Muscle of leg (tissue), 16 donors: ENCODE measurements at places on chromosomes 11 and 22. TPM values are rescaled to one million over a fixed set of nuclear protein-coding genes. Genes with fewer than 3 reads are reported as not detected.
A peak's percentile ranks its signal among the peaks of the same experiment; 100 is the strongest.

Gene MAPK1
- total RNA-seq = 92.8 TPM

- DNase-seq = no peak
Observed at GRCh38 chr22:48501231-48501750, 1326.4 kb downstream of the BRD1 start.

DNA sequence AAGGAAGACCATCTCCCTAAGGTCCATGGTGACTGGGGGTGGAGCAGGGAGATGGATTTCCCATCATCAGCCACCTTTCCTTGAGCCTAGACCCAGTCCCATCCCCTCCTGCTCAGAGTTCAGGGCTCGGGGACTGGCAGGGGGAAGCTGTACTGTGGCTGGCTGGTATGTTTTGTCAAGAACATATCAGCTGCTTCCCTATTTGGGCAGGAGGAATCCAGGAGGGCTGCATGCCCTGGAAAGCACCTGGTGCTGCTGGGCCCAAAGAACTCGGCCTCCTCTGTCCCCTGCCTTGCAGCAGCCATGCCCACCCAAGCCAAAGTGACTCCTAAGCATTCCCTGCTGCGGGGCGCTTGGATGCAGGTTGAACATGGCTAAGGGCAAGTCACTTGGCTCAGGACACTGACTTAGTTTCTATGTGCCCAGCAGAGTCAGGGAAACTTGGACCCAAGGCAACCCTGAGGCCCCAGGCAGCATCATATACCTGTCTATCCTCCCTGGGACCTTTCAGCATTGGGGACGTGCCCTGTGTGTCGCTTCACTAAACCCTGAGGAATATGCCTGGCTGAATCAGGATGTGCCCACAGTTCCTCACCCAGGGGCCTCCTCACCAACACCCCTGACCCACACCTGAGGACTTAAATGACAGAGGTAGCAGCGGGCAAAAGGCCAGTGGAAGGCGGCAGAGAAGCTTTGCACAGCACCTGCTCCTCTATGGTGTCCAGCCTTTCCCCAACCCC lies 43.1 kb downstream of the BUD13 start:
- no peak for DNase-seq

GRCh38 chr11:106642331-106642730 lies 375.9 kb downstream of the GUCY1A2 start:
- no peak for DNase-seq

GRCh38 chr22:24189249-24190158 lies 8.2 kb downstream of the SUSD2 start:
- DNase-seq = peak; percentile 63

- peak; percentile 59 for DNase-seq
Observed at GRCh38 chr11:58963551-58964104, 24.3 kb downstream of the GLYATL1 start.

Gene EHF
- total RNA-seq = not detected

- DNase-seq = no peak
Observed at GRCh38 chr11:87392665-87393064, 354.9 kb downstream of the TMEM135 start.

DNA sequence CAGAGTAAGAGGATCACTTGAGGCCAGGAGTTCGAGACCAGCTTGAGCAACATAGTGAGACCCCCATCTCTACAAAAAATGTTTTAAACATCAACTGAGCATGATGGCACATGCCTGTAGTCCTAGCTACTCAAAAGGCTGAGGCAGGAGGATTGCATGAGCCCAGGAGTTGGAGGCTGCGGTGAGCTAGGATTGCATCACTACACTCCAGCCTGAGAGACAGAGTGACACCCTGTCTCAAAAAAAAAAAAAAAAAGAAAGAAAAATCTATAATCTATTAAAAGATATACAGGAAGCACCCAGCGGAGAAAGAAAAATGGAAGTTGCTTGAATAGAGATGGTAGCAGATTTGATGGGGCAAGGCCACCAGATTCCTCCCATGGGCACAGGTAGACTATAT lies 61.8 kb downstream of the FAM83F start:
- no peak for DNase-seq

DNA sequence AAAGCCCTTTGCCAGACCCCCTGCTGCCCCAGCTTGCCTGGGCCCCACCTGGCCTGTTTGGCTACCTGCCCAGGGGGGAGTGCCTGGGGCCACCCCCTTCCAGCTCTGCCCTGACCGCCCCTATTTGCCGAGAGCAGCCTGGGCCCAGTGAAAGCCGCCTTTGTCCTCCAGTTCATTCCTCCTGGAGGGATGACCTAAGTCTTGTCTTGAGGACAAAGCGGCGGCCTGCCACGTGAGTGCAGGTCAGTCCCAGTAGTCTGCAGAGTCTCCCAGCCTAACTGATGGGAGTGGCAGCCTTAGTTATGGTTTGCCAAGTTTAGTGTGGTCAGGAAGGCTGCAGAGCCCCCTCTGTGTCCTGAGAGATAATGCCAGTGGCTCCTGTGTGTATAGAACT lies 115.9 kb upstream of the CRYBB3 start:
- DNase-seq = no peak

- DNase-seq = no peak
Observed at GRCh38 chr11:93840981-93841380, 9.4 kb downstream of the VSTM5 start.

GRCh38 chr11:118939953-118940598 lies 14.3 kb upstream of the BCL9L start:
- DNase-seq = peak; percentile 71

DNA sequence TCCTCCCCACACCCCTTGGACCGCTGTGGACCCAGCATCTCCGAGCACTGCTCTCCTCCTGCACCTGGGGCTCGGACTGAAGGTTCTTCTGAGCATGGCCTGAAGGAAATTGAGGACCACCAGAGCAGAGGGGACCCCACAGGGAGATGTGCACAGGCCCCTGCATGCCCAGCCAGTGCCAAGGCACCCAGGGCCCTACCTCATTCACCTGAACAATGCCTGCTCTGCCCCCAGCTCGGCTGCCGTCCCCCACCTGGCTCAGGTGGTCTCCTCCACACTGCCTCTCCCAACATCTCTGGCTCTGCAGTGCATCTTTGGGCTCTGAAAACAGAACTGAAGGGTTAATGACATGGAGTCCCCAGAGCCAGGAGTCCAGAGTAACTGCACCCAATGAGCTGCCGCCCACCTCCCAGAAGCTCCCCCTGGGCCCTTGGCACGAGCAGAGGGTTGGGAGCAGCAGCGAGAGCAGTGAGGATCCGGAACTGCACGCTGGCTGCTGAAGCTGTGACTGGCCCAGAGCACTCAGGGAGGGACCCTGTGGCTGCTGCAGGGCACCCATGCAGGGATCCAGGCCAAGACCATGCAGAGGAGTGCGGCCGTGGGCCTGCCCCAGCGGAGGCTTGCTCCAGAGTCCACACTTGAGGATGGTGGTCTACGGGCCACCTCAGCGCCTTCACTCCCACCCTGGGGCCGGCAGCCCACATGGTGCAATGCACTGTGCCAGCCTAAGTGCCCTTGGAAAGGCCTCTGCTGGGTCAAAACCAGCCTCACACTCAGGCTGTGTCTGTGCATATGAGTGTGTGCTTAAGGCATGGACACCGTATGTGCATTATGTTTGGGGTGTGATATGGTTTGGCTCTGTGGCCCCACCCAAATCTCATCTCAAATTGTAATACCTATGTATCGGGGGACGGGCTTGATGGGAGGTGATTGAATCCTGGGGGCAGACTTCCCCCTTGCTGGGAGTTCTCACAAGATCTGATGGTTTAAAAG lies 686.1 kb downstream of the TBC1D22A start:
- no peak for DNase-seq

- no peak for DNase-seq
Observed at GRCh38 chr22:18971321-18971751, 35.2 kb upstream of the PRODH start.

DNA sequence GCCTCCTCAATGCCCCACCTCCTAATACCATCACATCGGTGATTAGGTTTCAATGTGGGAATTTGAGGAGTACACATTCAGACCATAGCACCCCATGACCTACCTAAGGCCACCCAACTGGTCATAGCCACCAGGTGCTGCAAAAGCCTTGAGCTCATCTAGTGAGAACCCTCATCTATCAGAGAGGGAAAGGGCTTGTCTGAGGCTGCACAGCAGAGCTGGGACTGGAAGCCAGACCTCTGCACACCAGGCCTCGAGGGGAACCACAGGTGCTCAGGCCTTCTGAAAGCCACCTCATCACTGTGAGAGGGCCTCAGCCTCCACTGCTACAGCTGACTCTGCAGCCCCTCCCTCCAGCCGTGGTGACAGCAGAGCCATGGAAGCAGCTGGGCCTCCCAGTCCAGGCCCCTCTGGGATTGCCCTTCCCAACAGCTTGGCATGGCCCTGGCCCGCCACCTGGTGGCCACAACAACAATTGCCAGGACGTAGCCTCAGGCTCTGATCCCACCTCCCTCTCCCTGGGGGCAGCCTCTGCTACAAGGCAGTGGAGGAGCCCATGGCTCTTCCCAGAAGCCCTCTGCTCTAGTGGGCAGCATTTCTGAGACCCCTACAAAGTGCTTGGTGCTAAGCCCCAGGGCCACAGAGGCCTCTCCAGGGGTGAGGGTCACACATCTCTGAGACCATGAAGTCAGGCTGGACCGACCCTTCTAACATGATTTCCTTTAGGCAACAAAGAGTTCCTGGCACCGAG lies 41.0 kb upstream of the PRDM11 start:
- DNase-seq = peak; percentile 94

DNA sequence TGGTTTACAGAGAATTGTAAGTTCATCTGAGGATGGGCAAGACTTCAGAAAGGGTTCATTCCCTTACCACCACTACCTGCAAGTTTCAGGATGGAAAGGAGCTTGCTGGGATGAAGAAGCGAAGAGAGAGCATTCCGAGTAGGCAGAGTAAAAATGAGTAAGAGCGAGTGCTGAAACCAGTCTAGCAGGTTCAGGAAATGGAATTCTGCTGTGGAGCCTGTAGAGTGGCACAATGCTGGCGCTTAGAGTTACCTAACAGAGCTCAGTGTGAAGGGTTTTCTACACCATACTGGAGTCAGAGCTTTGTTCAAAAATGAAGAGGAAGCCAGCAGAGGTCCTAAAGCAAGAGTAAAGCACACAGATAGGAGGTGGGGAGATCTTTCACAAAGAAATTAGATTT lies 179.2 kb upstream of the ZC3H12C start:
- no peak for DNase-seq

- no peak for DNase-seq
Observed at GRCh38 chr11:100981196-100981824, 148.3 kb downstream of the PGR start.

Gene TOLLIP
- total RNA-seq = 11.9 TPM

DNA sequence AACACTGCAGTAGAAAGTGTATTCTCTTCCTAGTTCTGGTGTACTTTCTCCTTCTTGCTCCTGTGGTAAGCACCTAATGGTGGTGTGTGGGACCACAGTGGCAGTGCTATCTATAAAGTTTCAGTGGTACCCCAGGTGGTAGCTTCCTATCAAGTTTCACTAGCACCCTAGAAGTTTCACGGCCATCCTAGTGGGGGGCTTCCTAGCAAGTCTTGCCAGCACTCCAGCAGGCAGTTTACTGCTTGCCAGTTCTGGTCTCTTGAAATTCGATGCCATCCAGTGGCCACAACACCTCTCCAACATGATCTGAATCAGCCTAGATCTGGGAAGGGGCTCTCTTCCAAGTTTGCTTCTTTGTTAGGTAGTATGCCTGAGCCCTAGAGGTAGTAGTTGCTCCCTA lies 229.6 kb downstream of the SWAP70 start:
- DNase-seq = no peak

DNA sequence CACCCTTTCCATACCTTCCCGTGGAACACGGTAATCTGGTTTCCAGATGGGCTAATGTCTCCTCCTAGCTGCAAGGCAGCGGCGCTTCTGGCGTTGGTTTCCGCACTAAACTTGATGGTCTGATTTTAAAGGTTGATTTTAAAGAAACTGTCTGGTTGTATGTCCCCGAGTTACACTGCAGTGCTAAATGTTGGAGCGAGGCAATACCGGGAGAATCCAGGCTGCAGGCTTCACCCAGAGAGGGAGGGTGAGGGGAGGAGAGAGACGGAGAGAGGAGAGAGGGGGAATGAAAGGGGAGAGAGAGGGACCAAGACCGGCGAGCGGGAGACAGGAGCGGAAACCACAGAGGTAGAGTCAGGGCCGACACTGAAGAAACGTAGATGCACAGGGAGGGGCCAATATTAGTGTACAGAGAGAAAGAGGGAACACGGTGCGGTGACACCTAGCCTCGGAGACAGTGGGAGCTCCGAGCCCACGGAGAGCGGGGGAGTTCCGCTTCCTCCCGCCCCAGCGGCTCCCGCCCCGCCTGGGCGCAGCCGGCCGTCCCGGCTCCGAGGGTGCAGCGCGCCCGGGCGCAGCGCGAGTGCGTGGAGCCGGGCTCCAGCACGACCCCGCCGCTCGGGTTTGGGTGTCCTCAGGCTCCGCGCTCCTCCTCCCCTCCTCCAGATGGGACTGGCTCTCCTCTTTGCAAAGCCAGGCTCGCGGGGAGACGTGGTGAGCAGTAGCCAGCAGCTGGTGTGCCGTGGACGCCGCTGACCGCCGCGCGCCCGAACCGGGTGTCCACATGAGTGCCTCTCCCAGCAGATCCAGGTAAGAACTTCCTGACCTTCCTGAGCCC lies 71.9 kb upstream of the GRAMD1B start:
- peak; percentile 53 for DNase-seq

- peak; percentile 33 for DNase-seq
Observed at GRCh38 chr11:117986981-117987574, 884 bp downstream of the IL10RA start.

Gene OR6M1
- total RNA-seq = not detected

DNA sequence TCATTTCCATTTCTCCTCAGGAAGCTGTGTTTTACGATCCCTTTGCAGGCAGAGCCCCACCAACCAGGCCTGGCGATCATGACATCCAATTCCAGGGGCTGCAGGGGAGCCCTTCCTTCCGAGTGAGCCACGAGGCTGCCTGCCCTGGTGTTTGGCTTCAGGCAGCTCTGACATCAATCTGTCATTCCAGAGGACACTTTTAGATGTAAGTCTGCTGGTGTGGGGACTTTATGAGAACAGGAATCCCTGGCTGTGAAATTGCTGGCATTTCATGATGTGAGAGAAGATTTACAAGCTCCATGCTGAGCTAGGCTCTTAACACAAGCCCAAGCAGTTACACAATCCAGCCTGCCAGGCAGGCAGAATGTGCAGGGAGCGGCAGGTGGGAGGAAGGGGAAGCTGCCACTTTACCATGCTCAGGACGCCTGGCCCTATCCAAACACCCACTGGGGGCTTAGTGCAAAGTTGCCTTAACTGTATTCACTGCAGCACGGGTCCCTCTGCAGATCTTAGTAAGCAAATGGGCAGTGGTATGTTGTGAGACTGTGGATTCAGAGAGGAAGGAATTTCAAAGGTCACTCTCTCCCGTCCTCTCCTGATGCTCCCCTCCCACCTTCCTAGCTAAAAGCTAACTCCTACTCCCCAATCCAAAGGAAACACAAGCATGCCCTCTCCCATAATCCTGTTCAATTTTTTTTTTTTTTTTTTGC lies 43.4 kb upstream of the MICAL2 start:
- peak; percentile 63 for DNase-seq
